Lower lobe of right lung (tissue), 2 donors: ENCODE measurements at places on chromosomes 6 and 20. TPM values are rescaled to one million over a fixed set of nuclear protein-coding genes. Genes with fewer than 3 reads are reported as not detected.

Gene ADRM1
- 63.9 TPM for total RNA-seq

Gene BMP5
- 13.3 TPM for total RNA-seq

Gene PTK6
- 4.2 TPM for total RNA-seq

Gene BTNL2
- total RNA-seq: not detected

- DNase-seq: no peak
- no peaks in the 10 kb centered on the region for H3K36me3 ChIP-seq
- no peak overlapping the region for H3K27ac ChIP-seq
- H3K4me1 ChIP-seq: peaks cover 13% of the 10 kb centered on the region
- H3K4me3 ChIP-seq: no peak overlapping the region
These were observed 155.4 kb downstream of the DLL1 start for GRCh38 chr6:170135461-170135820.

GRCh38 chr6:75196081-75196687, 9.7 kb downstream of the COL12A1 start:
- DNase-seq: no peak
- no peaks in the 10 kb centered on the region for H3K4me1 ChIP-seq
- no peaks in the 10 kb centered on the region for H3K36me3 ChIP-seq
- no peak overlapping the region for H3K4me3 ChIP-seq
- peaks cover 10% of the 10 kb centered on the region for H3K27me3 ChIP-seq

Gene TNFAIP3
- 44.6 TPM for total RNA-seq

DNA sequence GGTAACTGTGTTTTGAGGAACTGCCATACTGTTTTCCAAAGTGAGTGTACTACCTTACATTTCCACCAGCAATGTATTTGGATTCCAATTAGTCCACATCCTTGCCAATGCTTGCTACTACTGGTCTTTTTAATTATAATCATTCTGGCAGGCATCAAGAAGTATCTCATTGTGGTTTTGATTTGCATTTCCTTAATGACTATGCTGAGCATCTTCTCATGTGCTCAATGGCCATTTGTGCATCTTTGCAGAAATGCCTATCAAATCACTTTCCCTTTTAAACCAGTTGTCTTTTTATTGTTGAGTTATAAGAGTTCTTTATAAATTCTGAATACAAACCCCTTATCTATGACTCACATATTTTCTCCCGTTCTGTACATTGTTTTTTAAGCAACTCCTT, 75.9 kb downstream of the ATG5 start:
- no peak overlapping the region for H3K4me3 ChIP-seq
- H3K27ac ChIP-seq: no peak overlapping the region
- no peak for DNase-seq
- H3K27me3 ChIP-seq: no peaks in the 10 kb centered on the region

DNA sequence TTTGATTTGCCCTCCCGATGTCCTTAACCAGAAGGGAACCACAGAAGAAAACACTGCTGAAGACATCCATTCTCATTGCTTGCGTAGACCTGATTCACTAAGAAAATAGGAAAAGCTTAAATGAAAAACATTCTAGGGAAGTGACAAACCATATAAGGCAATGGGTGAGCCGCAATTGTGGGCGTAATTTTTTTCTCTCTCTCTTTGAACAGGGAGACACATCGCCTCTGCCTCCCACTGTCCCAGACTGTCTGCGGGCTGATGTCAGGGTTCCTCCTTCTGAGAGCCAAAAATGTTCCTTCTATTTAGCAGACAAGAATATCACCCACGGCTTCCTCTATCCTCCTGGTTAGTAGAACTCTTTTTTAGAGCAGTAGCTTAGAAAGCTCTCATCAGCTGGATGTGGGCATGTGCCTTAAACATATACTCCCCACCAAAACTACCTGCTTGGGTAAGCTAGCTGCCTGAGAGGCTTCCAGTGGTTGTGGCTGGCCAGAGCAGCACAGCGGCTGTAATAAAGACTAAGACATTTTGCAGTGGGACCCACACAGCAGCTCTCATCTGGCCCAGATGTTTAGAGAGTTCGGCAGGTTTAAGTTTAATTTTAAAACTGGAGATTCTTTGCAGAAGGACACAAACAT, 22.7 kb upstream of the CTAGE9 start:
- no peaks in the 10 kb centered on the region for H3K27me3 ChIP-seq
- no peak overlapping the region for H3K4me3 ChIP-seq
- H3K36me3 ChIP-seq: no peaks in the 10 kb centered on the region
- no peaks in the 10 kb centered on the region for H3K4me1 ChIP-seq
- H3K27ac ChIP-seq: no peak overlapping the region

- H3K36me3 ChIP-seq: no peaks in the 10 kb centered on the region
- H3K4me3 ChIP-seq: no peak overlapping the region
- DNase-seq: no peak
- H3K4me1 ChIP-seq: no peaks in the 10 kb centered on the region
- H3K27ac ChIP-seq: no peak overlapping the region
- H3K27me3 ChIP-seq: no peaks in the 10 kb centered on the region
These were observed 457.9 kb downstream of the TBC1D32 start for GRCh38 chr6:120876424-120876823.

DNA sequence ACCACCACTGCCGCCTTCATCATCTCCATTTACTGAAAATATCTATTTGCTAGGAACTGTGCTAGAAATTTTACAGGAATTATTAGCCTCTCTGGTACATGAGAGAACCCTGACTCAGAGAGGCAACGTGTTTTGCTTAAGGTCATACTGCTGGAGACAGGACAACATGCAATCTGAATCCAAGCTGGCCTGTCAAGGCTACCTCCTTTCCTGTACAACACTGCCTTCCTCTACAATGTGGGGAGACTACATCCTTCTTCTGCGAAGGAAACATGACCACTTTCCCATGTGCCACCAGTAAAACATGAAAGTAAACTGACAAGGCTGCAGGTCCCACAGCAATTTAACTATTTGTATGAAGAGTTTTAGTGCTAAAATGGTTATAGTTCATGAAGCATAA, 200.9 kb downstream of the BACH2 start:
- H3K27me3 ChIP-seq: no peaks in the 10 kb centered on the region
- no peaks in the 10 kb centered on the region for H3K36me3 ChIP-seq
- no peak for DNase-seq
- no peak overlapping the region for H3K27ac ChIP-seq

Gene CEP57L1
- 8.6 TPM for total RNA-seq

DNA sequence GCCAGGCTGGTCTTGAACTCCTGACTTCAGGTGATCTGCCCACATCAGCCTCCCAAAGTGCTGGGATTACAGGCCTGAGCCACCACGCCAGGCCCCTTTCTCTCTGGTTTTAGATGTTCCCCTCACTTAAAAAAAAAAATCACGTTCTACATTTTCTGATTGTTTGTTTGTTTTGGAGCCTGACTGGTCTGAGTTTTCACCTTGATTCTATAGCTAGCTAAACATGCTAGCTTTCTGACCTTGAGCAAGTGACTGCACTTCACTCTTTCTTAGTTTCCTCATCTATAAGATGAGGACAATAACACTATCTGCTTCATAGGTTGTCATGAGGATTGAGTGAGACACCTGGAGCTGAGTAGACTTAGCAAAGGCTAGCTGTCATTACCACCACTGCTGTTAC, 43.7 kb downstream of the SHLD1 start:
- DNase-seq: no peak
- no peaks in the 10 kb centered on the region for H3K27me3 ChIP-seq
- H3K36me3 ChIP-seq: peaks cover 3% of the 10 kb centered on the region
- H3K4me1 ChIP-seq: no peaks in the 10 kb centered on the region
- no peak overlapping the region for H3K27ac ChIP-seq

- no peak for DNase-seq
- H3K27me3 ChIP-seq: no peaks in the 10 kb centered on the region
- no peaks in the 10 kb centered on the region for H3K36me3 ChIP-seq
- H3K4me1 ChIP-seq: no peaks in the 10 kb centered on the region
- no peak overlapping the region for H3K27ac ChIP-seq
These were observed 33.5 kb upstream of the BMP6 start for GRCh38 chr6:7692453-7692784.

GRCh38 chr20:36823121-36823520, 49.6 kb upstream of the DSN1 start:
- peaks cover 22% of the 10 kb centered on the region for H3K4me1 ChIP-seq
- DNase-seq: no peak
- no peak overlapping the region for H3K4me3 ChIP-seq
- H3K27ac ChIP-seq: no peak overlapping the region
- H3K27me3 ChIP-seq: no peaks in the 10 kb centered on the region

Gene PRDM1
- total RNA-seq: 13.9 TPM

DNA sequence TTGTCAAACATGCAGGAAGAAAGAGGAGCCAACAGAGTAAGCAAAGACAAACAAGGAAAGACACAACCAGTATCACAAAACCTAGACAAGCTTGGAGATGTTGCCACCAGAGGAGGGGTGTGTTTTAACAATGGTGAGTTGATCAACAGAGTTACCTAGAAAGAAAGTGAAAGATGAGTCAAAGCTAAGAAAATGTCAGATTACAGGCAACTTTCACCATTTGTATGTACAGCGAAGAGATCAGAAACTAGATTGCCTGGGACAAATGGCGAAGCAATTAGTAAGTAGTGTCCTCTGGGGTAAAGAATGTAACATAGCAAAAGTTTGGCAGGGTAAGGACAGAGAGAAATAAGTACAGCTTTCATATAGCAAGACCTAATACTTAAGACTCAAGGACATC, 51.6 kb upstream of the POU3F2 start:
- H3K27me3 ChIP-seq: peaks cover 16% of the 10 kb centered on the region
- H3K27ac ChIP-seq: no peak overlapping the region
- no peaks in the 10 kb centered on the region for H3K4me1 ChIP-seq
- no peak for DNase-seq
- H3K4me3 ChIP-seq: no peak overlapping the region

Gene MEI4
- total RNA-seq: not detected

GRCh38 chr20:25339608-25340007, 51.0 kb downstream of the ABHD12 start:
- H3K4me1 ChIP-seq: peaks cover 8% of the 10 kb centered on the region
- H3K27me3 ChIP-seq: no peaks in the 10 kb centered on the region
- peaks cover 8% of the 10 kb centered on the region for H3K36me3 ChIP-seq
- DNase-seq: no peak
- H3K27ac ChIP-seq: no peak overlapping the region

Gene HRH3
- total RNA-seq: not detected

Gene TBX18
- total RNA-seq: 1.5 TPM

Gene FKBP1C
- 1.1 TPM for total RNA-seq

- H3K4me1 ChIP-seq: no peaks in the 10 kb centered on the region
- no peak overlapping the region for H3K27ac ChIP-seq
These were observed 196.1 kb upstream of the QKI start for GRCh38 chr6:163218361-163218894.

DNA sequence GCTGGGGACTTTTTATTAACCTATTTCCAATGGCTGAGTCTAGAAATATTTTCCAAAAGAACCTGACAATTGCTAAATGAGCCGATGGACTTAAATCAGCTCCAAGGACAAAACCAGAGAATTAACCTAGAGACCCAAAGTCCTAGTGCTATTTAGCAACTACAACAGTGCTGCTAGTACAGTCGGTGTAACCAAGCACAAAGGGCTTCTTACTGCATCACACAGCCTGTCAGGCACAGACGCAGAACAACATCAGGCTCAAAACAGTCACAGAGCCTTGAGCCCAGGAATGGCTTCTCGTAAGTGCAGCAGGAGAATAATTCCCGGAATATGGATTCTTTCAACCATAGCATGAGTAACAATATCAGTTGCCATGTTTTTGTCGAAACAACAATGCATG, 70.0 kb downstream of the GFOD1 start:
- no peaks in the 10 kb centered on the region for H3K27me3 ChIP-seq
- peaks cover 68% of the 10 kb centered on the region for H3K4me1 ChIP-seq
- no peaks in the 10 kb centered on the region for H3K36me3 ChIP-seq
- no peak for DNase-seq
- no peak overlapping the region for H3K4me3 ChIP-seq

DNA sequence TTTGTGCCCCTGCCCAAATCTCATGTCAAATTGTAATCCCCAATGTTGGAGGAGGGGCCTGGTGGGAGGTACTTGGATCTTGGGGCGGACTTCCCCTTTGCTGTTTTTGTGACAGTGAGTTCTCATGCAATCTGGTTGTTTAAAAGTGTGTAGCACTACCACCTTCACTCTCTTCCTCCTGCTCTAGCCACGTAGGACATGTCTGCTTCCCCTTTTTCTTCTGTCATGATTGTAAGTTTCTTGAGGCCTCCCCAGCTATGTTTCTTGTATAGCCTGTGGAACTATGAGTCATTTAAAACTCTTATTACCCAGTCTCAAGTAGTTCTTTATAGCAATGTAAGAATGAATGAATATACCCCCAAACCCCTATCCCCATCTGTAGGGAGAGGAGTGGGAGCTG, 1013.7 kb upstream of the MAP3K7 start:
- no peak overlapping the region for H3K4me3 ChIP-seq
- no peak overlapping the region for H3K27ac ChIP-seq
- no peak for DNase-seq
- no peaks in the 10 kb centered on the region for H3K4me1 ChIP-seq

- H3K36me3 ChIP-seq: peaks cover 10% of the 10 kb centered on the region
- H3K27ac ChIP-seq: peak overlapping the region; percentile 53
- H3K4me3 ChIP-seq: peak overlapping the region; percentile 48
- no peak for DNase-seq
- no peaks in the 10 kb centered on the region for H3K27me3 ChIP-seq
These were observed 725 bp downstream of the BTBD3 start for GRCh38 chr20:11918391-11918845.

GRCh38 chr6:89410788-89411144, 1.3 kb downstream of the RRAGD start:
- no peaks in the 10 kb centered on the region for H3K36me3 ChIP-seq
- H3K4me3 ChIP-seq: peak overlapping the region; percentile 81
- peaks cover 18% of the 10 kb centered on the region for H3K4me1 ChIP-seq
- H3K27me3 ChIP-seq: no peaks in the 10 kb centered on the region

GRCh38 chr6:143498428-143498827, 13.1 kb downstream of the FUCA2 start:
- H3K4me1 ChIP-seq: no peaks in the 10 kb centered on the region
- DNase-seq: no peak
- H3K4me3 ChIP-seq: no peak overlapping the region
- no peak overlapping the region for H3K27ac ChIP-seq
- peaks cover 84% of the 10 kb centered on the region for H3K36me3 ChIP-seq
- no peaks in the 10 kb centered on the region for H3K27me3 ChIP-seq

DNA sequence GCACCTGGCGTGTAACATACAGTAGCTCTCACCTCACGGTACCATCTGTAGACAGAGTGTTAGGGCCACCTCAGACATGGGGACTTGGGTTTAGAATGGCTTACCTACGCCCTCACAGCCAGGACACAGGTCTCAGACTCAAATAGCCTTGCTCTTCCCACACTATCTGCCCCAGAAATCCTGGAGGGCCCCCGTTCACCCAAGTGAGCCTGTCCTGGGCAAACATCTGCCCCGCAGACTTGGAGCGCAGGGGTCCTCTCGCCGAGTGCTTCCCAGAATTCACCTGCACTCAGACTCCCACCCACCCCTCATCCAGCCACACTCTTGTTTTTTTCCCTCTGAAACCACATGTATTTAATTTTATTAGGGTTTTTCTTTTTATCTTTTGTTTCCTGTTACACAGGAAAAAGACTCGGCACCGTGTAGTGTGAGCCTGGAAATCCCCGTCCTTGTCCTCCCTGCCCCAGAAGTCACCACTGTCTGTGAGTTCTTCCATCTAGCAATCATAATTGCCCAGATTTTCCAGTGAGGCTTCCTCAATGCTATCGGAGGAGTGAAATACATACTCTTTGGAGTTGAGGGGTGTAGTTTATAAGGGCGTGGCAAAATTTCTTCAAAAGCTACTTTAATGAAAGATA, 17.1 kb upstream of the MAP1LC3A start:
- DNase-seq: no peak
- no peaks in the 10 kb centered on the region for H3K27me3 ChIP-seq
- no peaks in the 10 kb centered on the region for H3K4me1 ChIP-seq
- H3K36me3 ChIP-seq: peaks cover 59% of the 10 kb centered on the region

Gene MUC21
- total RNA-seq: 3.8 TPM

- H3K27ac ChIP-seq: no peak overlapping the region
- H3K4me1 ChIP-seq: peaks cover 55% of the 10 kb centered on the region
- DNase-seq: no peak
- H3K36me3 ChIP-seq: peaks cover 43% of the 10 kb centered on the region
- H3K27me3 ChIP-seq: no peaks in the 10 kb centered on the region
These were observed 45.4 kb downstream of the CDS2 start for GRCh38 chr20:5172167-5172601.
